ENCODE measurements at places on chromosomes 11 and 22.

GRCh38 chr11:21820176-21820575 is 372.7 kb upstream of the ANO5 start:
- DNase-seq = no peak

DNA sequence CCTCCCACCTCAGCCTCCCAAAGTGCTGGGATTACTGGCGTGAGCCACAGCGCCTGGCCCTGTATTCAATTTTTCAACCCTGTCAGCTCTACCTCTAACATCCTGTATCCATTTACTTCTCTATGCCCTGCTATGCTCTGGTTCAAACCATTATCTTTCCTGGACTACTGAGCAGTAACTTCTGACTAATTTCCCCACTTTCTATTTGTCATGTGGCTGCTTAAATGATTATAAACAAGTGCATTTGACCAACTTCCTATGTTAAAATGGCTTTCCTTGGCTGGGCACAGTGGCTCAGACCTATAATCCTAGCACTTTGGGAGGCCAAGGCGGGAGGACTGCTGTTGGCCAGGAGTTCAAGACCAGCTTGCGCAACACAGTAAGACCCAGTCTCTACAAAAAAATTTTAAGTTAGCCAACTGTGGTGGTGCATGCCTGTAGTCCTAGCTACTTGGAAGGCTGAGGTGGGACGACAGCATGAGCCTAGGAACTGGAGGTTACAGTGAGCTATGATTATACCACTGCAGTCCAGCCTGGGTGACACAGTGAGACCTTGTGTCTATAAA is 2.1 kb downstream of the MED19 start:
- no peak for DNase-seq

DNA sequence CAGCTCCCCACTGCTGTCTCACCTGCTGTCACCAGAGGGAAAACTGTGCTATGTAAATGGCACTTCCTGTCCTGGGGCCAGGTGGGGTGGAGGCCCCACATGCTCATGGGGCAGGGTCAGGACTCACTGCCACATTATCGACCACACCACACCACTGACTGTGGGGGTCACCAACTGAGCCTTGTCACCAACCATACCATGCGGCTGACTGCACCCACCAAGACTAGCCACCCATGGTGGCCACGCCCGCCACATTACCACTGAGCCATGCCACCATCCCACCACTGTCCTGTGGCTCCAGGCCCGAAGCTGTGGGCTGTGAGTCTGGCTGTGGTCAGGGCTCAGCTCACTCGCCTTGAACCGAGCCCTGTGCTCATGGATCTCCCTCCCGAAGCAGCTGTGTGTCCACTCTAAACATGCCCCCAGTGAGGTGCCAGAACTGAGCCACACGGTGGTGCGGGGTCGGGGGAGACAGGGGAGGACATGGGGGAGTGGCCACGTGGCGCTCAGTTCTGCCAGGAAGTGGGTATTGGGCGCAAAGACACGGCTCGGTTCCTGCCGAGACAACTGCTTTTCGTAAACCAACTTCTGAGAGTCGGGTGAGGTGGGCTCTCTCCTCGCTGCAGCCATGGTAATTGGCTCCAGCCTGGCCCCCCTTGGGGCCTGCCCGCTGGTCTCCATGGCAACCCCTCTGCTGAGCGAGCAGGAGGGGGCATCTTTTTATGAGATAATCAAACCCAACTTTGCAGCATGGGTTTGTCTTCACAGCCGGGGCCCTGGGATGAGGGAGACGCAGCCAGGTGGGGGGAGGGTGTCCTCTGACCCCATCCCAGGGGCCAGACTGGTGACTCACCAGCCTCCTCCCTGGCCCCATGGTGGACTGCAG is 23.2 kb downstream of the RTN4R start:
- no peak for DNase-seq

DNA sequence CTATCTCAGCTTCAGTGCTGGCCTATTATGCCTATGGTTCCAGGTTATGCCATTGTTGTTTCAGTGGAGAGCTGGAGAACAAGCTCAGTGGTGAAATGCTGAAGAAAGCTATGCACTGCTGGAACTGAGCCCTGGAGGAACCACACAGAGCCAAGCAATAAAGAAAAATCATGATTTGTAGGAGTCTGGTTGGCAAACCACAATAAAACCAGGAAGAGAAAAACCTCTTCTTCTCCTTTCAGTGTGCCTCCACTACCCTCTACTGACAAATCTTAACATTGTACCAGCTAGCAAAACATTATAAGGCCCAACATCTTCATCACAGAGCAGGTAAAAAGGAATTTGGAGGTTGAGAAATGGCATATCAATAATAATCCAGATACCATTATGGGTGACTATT is 5.3 kb downstream of the OR51F2 start:
- no peak for DNase-seq

DNA sequence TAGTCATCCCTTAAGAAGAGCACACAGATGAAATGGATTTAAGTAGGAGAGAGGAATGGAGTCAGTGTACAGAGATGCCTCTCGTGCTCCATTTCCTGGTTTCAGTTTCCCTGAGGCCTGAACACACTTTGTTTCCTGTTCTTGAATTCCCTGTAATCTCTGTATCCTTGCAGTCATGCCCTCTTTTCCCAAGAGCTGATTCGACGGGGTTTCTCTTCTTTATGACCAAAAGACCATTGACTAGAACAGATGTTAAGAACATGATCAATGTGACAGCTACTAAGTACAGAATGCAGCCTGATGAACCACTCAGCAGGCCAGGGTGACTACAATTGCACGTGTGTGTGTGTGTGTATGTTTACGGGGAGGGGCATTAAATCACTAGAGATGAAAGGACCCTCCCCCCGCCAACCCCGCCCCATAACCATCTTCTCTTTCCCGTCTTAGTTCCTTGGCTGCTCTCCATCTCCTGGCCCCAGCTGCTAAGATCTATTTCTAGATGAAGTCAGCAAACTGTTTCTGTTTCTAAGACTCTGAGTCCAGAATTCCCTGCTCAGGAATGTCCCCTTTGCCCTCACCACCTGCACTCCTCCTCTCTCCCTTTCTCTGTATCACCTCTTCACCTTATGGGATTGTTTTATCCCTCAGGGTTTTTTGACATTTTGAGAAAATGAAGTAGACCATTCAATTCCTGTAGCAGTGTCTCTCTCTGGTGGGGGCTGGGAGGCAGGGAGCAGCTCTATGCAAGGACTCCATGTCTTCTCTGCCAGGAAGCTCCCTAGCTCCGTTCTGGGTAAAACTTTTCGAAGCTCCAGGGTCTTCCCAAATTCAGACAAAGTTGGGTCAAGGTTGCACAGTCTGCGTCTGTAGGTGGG is 26.0 kb downstream of the SLC22A6 start:
- peak; percentile 40 for DNase-seq

DNA sequence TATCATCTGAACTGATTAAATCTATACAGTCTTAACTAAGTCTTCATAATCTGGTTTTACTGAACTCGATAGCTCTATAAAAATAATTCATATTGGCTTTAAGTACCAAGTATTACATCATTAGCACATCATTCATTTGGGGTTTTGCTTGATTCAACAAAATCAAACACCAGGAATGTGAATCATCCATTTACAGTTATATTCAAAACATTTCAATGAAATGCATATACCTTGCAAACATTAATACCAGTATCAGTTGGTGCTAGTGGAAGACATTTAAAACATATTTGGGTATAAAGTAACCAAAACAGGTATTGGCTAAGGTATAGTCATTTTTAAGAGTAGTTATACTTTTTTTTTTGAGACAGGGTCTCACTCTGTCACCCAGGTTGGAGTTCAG is 12.2 kb upstream of the CCDC89 start:
- DNase-seq = no peak

DNA sequence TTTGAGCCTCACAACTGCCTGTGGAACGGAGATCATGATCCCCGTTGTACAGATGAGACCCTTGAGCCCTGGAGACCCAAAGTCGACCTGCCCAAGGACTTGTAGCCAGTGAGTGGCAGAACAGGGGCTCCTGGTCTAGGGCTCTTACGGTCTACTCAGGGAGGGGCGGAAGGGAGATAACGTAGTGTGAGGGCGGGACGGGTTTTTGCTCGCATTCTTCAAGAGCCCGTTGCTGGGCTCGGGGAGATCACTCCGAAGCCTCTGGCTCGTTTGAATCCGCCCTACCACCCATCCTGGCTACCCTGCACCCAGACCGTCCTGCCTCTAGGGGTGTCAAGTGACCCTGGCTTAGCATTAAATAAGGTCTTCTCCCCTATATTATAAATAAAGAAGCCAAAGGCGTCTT is 639 bp downstream of the CRY2 start:
- no peak for DNase-seq

DNA sequence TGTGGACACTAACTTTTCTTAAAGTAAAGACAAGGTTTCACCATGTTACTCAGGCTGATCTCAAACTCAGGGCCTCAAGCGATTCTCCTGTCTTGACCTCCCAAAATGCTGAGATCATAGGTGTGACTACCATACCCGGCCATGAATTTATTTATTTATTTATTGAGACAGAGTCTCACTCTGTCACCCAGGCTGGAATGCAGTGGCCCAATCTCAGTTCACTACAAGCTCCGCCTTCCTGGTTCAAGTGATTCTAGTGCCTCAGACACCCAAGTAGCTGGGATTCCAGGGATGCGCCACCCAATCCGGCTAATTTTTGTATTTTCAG is 29.7 kb upstream of the PCF11 start:
- DNase-seq = no peak

DNA sequence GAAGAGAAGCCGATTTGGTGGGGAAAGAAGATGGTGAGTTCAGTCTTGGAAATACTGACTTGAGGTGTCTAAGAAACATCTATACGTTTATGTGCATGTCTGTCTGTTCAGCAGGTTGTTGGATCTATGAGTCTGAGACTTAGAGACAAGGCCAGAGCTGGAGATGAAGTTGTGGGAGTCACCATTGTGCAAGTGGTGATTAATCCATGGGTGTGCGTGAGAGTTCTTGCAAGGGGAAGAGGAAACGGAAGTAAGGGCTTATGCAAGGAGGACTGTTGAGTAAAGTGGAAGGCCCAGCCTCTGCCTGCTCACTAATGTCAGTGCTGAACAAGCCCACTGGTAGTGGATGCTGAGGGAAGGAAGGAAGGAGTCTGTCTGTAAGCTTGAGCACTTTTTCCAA is 9.7 kb downstream of the TMEM45B start:
- no peak for DNase-seq

- DNase-seq = no peak
These were observed 11.7 kb upstream of the LTO1 start for GRCh38 chr11:69686856-69687255.

DNA sequence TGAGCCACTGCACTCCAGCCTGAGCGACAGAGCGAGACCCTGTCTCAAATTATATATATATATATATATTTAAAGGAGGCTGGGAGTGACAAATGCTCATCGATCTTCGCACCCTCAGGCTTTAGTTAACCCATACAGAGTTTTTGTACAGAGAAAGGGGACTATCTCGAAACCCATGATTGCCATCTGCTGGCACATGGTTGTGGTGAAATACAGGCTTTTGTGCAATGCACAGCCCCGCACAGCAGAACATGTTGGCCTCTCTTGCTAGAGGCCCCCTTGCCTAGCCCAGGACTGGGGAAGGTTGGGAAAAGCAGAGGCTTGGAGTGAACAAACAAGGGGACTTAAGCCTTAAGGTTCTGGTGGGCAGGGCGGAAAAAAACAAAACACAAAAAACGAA is 3.6 kb downstream of the MYBPC3 start:
- DNase-seq = no peak
